ENCODE measurements at places on chromosomes 11 and 22.
A peak's percentile ranks its signal among the peaks of the same experiment; 100 is the strongest.

DNA sequence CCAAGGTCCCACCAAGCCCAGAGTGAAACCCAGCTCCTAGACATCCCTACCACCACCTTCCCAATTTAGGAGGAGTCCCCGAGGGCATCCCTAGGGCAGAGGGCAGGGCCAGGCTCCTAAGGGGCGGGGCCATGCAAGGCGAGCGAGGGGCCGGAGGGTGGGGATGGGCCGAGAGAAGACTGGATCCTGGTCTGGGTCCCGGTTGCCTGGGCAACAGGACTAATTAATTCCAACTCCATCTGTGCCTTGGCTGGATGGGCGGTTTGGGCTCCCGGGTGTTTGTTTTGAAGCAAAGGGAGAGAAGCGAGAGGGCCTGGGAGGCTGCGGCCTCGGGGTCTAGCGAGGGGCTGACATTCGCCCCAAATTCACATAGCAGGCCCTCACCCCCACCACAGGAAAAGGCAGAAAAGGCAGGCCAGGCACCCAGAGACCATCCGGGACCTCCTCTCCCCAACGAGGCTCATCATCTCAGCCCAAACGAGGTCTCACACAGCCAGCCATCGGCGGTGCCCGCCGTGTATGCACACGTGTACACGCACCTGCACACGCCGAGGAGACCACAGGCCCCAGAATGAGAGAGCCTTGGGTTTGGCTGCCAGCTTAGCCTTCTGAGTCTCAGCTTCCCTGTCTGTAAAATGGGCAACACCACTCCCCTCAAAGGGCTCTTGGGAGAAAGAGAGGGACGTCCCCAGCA is 23.9 kb downstream of the ELFN2 start:
- no peak for DNase-seq

DNA sequence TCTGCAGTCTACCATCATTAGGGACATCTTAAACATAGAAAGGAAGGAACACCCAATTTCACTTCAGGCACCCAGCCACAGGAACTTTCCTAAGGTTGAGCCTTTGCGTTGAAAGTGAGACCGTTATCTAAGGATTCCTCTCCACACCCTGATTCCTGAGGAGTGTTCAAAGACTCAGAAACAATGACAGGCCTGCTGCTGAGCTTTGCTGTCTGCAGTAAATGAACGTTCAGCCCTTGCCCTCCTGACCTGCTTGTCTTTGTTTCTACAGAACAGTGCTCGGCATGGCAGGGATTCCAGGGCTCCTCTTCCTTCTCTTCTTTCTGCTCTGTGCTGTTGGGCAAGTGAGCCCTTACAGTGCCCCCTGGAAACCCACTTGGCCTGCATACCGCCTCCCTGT is 7.0 kb downstream of the PRSS23 start:
- DNase-seq, result no peak

DNA sequence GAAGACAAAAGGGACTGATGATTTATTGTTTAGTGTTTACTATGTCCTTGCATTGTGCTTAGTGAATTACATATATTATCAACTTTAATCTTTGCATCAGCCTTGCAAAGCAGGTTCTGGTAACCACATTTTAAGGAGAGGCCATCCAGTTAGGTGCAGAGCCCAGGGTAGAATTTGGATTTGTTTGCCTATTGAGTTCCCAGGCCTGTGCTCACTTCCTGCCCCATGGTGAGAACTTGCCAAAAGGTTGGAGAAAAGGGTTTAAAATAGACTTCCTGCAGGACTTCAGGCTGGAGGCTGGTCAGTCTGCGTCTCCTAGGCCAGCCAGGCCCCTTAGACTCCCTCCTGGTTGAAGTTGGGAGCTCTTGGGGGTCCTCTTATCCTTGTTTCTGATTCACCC is 72.1 kb downstream of the ATXN10 start:
- DNase-seq, result peak; percentile 60

GRCh38 chr11:16299884-16300782 is 56.2 kb downstream of the SOX6 start:
- DNase-seq, result no peak

DNA sequence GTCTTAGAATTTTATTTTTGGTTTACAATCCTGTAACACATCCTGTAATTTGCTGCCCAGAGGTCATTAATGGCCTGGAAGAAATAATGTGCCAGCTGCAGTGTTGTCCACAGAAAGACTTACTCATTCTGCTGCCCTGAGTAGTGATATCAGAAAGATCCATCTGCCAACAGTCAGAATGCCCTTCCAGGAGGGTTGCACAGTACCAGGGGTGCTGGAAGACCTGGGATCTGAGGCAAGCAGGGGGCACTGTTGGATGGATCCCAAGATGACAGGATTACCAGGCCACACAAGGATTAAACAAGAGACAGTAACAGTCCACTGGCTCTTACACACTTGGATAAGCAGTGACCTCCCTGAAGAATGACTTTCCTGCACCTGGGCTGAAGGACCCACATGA is 93.8 kb upstream of the TOP3B start:
- DNase-seq, result no peak
